Body of pancreas (tissue), 4 donors: ENCODE measurements at places on chromosomes 13 and 19.

DNA sequence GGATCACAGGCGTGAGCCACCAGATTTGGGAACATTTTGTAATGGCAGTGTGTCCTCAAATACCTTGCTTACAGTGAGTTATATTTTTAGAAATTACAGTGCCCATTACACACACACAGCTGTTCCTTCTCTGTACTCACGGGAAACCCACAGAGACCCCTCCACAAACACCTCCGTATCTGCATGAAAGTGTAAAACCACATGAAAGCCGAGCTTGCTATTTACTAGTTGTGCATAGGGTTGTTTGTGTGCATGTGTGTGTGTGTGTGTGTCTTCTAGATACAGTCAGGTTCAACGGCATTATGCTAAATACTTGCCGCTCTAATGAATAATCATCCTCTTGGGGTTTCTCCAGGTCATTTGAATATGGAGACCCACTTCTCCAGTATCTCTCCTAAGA, 22.3 kb upstream of the LILRA2 start:
- DNase-seq = no peak

DNA sequence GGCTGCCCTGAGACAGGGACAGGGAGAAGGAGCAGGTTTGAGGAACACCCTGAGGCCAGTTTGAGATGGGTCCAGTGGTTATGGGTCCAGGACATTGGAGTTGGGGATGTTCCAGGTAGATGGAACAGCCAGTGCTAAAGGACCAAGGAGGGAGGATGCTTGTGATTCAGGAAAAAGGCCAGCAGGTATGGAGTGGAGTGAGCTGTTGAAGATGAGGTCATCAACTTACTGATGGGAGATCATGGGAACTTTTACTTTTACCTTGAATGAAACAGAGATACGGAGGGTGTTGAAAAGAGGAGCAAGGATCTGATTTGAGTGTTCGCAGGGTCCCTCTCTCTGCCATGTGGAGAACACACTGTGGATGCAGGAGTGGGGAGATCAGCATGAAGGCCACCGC, 25.5 kb downstream of the SPTBN4 start:
- no peak for DNase-seq

- no peak for DNase-seq
Observed at GRCh38 chr13:112443191-112443994, 67.2 kb downstream of the SPACA7 start.

DNA sequence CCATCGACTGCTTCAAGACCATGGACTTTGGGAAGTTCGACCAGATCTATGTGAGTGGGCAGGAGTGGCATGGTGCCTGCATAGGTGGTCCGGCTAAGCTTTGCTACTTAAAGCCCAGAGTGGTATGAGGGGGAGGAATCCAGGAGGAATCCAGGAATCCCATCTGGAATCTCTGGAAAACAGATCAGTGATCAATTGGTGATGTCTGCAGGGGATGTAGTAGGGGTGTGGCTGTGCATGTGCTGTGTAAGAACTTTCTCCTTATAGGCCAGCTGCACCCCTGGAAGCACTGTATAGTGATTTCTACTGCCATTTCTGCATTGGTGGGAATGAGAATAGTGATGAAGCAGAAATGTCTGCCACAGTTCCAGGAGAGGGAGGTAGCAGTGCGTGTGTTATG, 23.6 kb downstream of the PNPLA6 start:
- no peak for DNase-seq

DNA sequence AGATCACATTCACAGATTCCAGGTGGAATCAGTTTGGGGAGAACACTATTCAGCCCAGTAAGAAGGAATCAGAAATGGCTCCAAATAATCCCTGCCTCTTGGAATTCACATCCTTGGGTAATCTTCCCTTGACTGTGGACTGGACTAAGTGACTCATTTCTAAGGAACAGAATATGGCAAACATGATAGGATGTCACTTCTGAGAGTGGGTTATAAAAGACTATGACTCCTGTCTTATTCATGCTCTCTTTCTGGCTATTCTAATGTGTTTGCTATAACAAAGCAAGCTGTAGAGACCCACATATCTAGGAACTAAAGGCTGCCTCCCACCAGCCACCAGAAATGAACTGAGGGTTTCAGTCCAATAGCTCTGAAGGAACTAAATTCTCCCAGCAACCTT, 37.8 kb downstream of the MBD3L2B start:
- no peak for DNase-seq

GRCh38 chr13:67763384-67763783, 533.2 kb upstream of the PCDH9 start:
- no peak for DNase-seq

GRCh38 chr19:46060012-46060411, 19.2 kb upstream of the IGFL4 start:
- no peak for DNase-seq

GRCh38 chr19:17806945-17807344, 12.0 kb downstream of the B3GNT3 start:
- no peak for DNase-seq

GRCh38 chr19:29499261-29499920, 26.4 kb upstream of the VSTM2B start:
- DNase-seq = no peak

GRCh38 chr19:16969135-16969534, 57.5 kb downstream of the CPAMD8 start:
- no peak for DNase-seq

DNA sequence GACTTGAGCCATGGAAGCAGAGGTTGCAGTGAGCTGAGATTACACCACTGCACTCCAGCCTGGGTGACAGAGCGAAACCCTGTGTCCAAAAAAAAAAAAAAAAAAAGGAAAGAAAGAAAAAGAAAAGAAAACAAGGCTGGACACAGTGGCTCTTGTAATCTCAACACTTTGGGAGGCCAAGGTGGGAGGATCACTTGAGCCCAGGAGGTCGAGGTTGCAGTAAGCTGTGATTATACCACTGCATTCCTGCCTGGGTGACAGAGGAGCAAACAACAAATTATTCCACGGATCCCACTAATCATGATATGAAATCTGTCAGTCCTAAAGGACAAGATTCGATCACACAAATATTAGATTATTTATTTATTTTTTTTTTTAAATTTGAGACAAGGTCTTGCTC, 3.1 kb upstream of the MYDGF start:
- DNase-seq = no peak

DNA sequence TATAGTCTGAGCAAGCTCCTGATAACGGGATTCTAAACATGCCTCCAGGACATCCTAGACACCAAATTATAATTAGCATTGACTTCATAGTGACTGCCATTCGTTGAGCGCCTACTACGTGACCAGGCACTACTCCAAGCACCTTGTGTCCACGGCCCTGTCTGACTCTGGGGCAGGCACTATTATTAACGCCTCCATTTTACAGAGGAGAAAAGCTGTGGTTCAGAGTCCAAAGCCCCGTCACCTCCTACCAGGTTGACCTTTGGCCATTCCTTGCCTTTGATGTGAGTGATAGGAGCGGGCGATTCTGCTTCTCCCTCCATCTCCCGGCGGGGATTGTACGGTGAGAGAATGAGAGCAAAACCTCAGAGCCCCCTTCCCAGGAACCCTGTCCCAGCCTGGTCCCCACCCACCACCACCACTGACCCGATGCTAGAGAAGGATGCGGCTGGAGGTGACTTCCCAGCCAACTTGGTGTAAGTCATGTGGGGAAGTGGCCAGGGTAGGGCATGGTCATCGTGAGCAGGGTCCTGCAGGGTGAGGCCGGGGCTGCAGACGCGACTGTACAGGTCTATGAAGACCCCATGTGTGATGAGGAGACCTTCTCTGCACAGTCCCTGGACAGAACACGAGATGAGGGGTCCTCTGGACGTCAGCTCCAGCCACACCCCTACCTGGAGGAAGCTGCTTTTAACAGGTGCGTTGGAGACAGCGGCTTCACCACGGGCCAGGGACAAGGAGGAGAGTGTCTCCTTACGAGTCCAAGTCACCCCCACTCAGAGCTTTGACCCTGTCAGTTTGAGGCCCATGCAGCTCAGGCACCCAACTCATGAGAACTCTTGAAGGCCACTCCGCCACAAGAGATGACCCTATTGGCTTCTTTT, at the start of gene IGSF23:
IGSF23 (plus strand) TSS at position 269 of the 884 bp plus-strand sequence; CDS start at position 352, 83 bp downstream.
- DNase-seq = no peak

- DNase-seq = no peak
Observed at GRCh38 chr13:66345518-66345810, 884.7 kb downstream of the PCDH9 start.

- no peak for DNase-seq
Observed at GRCh38 chr13:29805994-29806979, 44.1 kb downstream of the UBL3 start.

GRCh38 chr19:50850738-50851137, 4.0 kb upstream of the KLK3 start:
- DNase-seq = no peak

DNA sequence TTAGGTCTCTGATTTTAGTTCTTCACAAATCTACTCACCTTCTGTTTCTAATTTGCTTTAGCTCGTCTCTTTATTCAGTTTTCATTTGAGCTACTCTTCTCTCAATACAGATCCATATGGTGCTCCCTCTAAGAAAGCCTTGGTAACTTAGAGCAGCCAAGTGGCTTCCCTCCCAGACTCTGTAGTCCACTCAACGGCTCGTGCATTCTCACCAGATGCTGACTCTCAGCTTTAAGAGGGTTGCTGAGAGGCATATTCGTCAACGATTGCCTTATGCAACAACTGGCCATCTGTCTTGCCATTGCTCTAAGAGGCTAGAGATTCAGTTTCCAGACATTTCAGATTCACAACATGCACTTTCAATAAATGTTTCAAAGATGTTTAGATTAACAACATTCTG, 785.8 kb upstream of the SLC10A2 start:
- no peak for DNase-seq

DNA sequence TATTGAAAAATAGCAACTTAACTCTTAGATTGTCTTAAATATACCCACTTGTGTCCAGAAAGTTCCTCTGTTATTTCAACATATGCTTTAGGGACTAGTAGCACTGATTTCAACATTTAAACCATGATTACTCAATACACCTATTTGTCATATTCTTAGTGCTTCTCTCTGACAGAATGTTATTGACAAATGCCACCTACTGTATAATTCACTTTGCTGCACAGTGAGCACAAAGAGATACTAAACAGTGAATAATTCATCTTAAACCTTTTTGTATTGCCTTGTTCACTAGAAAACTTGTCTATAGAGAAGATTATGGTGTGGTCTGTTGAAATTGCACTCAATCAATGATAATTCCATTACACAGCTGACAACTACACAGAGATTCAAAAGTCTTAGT, 692.6 kb downstream of the PCDH17 start:
- no peak for DNase-seq

DNA sequence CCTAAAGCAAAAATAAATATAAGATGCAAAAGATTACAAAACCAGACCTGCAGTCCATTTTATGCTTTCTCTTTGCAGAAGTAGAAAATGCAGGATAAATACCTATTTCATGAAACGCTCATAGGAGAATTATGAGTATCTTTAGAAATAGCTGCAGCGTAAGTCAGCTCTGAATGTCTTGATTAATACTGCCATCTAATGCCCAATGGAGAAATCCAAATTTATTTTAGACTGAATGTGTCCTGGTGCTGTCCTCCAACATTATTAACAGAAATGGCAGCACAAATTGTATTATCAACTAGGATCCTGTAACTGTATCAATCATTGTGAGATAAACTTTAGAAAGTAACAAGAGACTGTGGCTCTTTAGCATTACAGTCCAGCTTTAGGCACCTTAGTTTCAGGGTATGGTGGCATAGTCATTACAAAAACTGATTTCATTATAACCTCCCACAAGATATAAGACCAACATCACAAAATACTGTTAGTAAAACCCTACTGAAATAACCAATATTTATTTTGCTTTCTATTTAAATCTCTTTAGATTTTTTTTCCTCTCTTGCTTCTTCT, 162.1 kb upstream of the MIR17HG start:
- no peak for DNase-seq

GRCh38 chr13:101798437-101798836, 346.0 kb downstream of the ITGBL1 start:
- DNase-seq = no peak

GRCh38 chr13:80972857-80973478, 632.0 kb upstream of the SPRY2 start:
- DNase-seq = no peak

DNA sequence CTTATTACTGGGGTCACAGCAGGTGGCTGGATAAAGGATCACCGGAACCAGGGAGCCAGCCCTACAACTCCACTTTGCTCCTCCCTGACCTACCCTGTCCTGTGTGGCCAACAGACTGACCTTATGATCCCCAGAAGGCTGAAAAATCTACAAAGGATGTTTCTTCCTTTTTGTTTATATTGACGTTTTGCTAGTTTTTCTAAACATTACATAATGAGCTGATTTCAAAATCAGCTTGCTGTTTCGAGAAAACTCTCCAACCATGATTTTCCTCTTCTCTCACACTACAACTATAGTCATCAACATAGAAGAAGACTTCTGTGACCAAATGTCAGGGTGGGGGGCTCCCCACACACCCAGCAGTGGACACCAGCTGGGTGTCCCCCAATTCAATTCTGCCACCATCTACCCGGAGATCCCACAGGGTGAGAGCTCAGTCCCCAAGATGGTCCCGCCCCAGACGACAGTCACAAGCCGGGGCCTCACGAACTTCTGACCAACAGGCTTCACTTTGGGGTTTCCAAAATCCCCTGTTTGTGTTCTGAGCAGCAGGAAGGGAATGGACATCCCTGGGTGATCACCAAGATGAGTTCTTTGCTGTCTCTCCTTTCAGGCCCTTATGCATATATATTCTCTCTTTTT, 35.0 kb downstream of the ZNF536 start:
- no peak for DNase-seq

DNA sequence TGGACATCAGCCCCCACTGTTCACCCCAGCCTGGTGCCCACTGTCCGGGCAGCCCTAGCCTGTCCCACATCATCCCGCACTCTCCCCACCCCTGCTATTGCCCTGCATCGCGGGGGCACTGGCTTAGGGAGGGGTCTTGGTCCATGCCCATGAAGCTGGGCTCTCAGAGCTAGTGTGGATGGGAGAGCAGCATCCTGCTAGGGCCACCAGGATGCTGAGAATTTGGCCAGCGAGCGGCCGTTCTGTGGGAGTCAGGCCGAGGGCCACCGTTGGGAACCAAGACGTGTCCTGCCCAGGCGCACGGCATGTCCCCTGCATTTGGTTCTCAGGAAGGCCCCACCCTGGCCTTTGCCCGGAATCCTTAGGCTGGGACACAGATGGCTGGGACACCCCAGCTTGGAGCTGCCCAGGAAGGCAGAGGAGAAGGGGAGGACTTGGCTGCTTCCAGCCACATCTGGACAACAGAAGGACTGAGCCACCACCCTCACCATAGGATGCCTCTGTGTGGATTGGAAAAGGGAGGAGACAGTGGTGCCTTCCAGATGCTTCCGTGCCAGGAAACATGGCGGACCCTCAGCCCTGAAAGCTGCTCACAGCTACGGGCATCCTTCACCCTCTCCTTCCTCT, 14.6 kb downstream of the ADGRE5 start:
- no peak for DNase-seq

GRCh38 chr13:111657013-111657412, 336.6 kb downstream of the TEX29 start:
- no peak for DNase-seq

DNA sequence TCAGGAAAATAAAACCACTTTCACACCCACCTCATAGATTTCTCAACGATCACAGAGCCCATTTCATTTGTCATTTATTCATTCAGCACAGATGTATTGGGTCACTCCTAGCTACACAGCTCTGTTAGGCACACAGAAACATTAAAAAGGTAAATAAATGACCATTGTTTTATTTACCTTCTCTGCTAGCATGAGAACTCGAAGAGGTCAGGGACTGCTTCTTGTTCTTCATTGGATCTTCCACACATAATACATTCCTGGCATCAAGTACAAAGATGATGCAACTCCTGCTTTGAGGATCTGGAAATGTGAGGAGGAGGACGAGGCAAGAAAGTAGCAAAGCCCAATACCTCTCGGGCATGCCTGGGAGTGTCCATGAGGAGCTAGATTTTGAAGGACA, 168.1 kb downstream of the RBM26 start:
- no peak for DNase-seq
